Cardiac septum (tissue), 1 donor: ENCODE measurements at places on chromosomes 1 and 21. TPM values are rescaled to one million over a fixed set of nuclear protein-coding genes. Genes with fewer than 3 reads are reported as not detected.

- DNase-seq: no peak
Observed at GRCh38 chr1:235289859-235290739, 37.9 kb downstream of the ARID4B start.

GRCh38 chr1:39955547-39956539, 898 bp downstream of the MFSD2A start:
- DNase-seq: no peak

GRCh38 chr21:37967036-37967435, 50.8 kb upstream of the KCNJ6 start:
- no peak for DNase-seq

DNA sequence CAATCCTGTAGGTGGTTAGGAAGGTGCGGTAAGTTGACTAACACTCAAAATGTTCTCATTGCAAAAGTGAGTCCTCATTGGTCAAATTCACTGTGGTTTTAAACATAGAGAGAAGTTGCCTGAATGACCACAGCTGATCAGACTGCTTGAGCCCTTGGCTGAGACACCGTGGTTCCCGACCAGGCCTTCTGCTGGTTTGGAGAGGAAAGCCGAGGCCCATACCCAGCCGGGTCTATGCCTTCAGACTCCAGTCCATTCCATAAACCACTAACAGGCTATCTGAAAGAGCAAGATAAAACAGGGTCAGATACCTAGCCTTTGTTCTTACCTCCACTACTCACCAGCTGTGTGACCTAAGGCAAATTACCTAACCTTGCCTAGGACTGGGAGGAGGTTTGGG, 133.9 kb downstream of the LMX1A start:
- DNase-seq: no peak

Gene RNF186
- not detected for total RNA-seq

Gene PRELP
- 49.7 TPM for total RNA-seq

Gene LRRC40
- 10.6 TPM for total RNA-seq

DNA sequence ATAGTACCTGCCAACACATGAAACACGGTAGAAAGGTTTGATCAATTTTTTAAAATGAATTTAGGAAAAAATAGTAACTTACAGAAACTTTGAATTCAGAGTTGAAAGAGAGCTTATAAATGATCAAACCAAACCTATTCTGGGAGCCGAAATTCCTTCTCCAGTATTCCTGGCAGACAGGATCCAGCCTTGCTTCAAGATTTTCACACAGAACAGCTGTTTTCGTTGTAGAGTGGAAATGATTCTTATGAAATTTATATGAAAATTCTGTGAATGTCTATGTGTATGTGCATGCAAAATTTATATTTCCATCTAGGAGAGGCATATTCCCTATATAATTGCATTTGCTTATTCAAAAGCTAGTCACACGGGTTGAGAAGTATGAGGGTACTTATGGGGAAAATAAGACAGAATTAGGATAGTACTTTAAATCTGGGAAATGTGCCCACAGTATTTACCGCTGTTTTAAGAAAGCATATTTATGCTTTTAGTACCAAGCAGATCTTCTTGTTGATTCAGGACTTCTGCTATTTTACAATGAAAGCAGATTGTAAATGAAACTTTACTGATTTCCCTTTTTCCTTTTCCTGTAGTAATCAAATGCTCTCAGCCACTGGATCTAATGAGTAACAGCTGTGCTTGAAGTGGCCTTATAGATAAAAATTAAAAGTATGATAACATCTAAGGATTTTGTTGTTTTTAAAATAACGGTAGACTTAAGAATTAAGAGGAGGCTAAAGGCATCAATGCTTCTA, 30.4 kb downstream of the PRRX1 start:
- DNase-seq: no peak

DNA sequence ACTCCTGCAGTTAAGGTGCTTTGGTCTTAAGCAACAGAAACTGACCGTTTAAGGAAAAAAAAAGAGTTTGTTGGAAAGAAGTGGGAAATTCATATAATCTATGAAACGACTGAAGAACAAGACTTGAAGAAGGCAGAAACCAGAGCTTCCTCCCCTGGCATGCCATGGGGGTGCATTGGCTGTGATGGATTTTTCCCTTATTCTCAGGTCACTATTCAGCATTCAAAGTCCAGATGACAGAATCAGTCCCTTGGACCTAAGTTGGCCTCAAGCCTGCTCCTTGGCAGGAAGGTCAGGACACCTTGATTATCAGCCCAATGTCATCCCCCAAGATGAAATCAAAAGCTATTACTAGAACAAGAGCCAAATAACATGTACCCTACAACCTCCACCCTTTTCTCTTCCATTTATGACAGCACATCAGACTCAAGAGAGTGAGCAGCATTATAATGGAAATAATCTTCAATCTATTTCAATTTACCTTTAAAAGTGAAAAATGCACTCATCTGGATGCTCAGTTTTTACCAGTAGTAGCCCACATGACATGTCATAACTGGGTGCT, 15.8 kb upstream of the TMEM9 start:
- DNase-seq: no peak

Gene IFI44L
- total RNA-seq: 8.5 TPM

GRCh38 chr1:3703786-3704371, 48.4 kb upstream of the CCDC27 start:
- no peak for DNase-seq

Gene LCE6A
- total RNA-seq: not detected

DNA sequence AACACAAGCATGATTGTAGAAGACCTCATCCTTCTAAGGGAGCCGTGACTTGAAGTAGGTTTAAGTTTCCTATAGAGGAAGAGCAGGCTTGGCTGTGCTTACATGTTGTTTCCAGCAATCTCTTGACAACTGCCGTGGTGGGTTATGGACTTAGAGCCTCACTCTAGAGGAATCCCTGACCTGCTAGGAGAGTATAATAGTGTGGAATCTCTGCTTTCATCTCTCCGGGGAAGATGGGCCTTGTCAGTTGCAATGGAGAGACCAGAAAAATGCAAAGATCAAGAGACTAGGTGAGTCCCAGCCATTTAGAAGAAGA, 137.6 kb downstream of the MIS18A start:
- no peak for DNase-seq

DNA sequence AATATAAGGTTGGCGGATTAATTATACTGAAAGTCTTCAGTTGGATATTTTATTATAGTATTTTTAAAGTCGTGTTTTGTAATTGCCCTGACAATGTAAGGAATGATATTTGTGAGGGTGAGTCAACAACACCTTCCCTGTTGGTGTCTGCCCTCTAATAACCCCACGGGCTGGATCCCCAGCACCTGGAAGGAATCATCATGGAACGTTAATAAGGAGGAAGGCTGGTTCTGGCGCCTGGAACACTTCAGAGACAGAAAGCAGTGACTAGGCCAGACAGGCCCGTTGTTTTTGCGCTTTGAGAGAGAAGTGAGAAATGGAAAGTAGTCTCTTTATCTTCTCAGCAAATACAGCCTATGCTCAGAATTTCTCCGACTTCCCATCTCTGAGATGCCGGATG, 31.6 kb downstream of the TEX35 start:
- DNase-seq: no peak

DNA sequence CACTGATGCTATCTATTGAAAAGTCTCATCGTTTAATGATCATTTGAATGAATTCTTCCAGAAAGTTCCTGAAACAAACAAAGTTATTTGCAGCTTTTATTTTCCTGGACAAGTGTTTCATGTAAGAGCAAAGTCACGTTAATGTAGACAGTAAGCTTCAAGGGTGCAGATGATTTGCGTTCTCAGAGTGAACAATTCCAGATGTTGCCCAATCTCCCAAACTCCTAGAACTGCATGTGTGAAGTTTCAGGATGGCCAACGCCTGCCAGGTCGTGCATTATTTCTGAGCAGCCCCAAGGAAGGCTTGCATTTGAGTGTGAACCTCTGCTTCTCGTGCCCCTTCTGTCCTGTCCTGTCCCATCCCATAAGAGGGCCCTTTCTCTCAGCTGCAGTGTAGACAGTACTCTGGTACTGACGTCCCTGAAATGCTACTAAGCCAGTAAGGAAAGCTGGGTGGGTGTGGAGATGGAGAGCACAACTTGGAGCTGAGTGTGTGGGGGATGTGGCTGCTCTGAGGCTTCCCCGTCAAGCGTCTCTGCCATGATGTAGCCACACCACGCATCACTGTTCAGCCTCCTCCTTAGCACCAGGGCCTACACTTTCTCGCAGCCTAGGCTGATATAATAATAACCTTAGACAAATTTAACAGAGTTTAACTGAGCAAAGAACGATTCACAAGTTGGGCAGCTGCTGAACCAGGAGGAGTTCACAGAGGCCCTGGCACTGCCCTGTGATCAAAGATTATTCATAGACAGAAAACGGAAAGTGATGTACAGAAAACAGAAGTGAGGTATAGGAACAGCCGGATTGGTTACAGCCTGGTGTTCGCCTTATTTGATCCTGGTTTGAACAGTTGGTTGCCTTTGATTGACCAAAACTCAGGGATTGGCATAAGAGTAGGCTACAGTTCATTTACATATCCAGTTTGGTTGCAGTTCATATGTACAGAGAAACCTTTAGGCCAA, 50.4 kb downstream of the RHOU start:
- DNase-seq: no peak

GRCh38 chr1:37358992-37359391, 115.4 kb upstream of the ZC3H12A start:
- no peak for DNase-seq
